ENCODE measurements at places on chromosomes 6 and 20.

GRCh38 chr6:96015518-96016333 is at the start of gene FUT9:
Gene FUT9 (plus strand): TSS chr6:96015974. CDS start chr6:96203156, 187,182 bp downstream.
- DNase-seq: no peak

- no peak for DNase-seq
Measured at GRCh38 chr20:36431604-36432003, 109.7 kb upstream of the MYL9 start.

DNA sequence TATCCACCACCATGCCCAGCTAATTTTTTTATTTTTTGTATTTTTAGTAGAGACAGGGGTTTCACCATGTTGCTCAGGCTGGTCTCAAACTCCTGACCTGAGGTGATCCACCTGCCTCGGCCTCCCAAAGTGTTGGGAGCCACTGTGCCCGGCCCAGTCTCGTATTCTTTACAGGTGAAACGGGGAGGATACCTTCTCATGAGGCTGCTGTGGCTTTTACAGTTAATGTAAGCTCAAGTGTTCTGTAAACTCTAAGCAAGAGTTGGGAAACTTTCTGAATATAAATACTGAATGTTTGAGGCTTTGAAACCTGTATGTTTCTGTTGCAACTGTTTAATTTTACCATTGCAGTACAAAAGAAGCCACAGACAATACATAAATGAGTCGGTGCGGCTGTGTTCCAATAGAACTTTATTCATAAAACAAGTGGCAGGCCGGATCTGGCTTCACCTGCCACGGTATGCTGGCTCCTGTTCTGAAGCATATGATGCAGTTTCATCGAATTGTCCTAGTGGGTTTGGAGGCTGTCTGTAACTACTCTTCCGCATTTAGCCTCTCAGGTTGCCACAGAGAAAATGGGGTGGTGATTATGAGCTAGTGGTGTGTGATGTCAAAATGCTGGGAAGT is 192.5 kb upstream of the ZFP64 start:
- DNase-seq: no peak

DNA sequence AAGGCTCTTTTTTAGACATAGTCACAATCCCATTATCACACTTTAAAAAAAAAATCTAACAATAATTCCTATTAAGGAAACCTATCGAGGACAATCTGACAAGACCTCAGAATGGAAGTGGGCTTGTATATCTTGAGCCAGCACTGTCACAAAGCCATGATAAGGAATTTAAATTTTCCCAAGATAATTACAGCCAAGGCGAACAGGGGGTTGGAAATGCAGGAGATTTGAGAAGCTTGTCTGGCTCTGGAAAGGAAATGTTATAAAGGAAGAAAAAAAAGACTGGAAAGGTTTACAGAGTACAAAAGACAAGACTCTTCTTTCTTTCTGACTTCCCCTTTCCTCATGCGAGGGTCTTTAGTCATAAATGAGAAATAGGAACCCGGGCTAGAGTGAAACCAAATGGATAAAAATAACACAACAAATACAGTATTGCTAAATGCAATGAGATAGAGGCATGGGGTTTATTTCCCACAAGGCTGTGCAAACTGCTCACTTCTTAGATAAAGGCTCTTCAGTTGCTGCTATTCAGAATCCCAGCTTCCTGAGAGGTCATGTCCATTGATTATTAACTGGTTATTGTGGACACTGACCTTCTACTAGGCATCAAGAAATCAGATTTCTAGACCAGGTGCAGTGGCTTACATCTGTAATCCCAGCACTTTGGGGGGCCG is 13.4 kb upstream of the GHRH start:
- DNase-seq: peak; percentile 94

DNA sequence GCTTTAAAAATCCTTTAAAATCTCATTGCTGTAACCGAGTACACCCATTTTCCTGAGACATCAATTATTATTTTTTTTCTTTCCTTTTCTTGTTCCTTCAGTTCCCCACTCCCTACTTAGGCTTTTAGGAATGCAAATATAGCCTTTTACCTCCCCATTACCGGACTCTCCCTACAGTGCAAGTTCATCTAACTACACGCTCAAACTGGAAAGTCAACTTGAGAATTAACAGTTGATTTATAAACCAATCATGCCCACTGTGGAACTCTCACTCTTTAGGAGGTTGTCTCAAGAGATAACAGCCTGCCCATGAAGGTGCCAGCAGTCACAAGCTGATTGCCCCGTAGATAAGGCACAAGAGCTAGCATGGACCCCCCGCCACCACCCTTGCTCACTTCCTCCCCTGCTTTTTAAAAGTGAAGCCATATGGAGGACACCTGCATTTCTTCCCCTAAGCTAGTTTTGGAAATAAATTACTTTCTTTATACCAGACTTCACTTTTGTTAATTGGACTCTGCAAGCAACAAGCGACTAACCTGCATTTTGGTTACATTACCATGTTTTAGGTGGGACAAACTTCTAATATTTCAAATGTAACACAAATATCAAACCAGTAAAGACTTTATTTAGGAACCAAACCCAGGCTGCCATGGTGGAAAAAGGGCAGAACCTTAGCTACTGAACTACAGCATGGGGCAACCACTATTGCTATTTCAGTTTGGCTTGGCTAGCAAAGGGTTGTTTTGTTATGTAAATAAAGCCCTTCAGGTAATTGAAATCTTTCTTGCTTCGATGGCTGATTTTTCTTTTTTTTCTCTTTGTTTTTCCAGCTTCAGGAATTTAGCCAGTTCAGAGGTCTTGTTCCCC is 34.9 kb downstream of the UBD start:
- DNase-seq: no peak

DNA sequence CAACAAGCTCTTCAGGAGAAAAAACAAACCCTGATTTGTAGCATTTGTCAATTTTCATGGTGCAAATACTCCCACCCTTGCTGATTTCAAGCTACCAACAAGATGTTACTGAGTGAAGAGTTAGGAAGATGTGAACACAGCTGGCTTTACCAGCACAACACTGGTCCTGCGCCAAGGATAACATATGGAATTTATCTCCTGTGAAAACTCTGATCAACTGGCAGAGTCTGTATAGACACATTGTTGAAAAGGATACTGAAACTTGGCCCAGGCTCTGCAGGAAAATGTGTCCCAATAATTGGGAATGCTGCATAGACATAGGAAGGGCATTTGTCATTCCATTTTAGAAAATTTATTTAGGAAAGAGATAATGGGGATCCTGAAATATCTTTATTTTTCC is 29.0 kb downstream of the OTOR start:
- DNase-seq: no peak

DNA sequence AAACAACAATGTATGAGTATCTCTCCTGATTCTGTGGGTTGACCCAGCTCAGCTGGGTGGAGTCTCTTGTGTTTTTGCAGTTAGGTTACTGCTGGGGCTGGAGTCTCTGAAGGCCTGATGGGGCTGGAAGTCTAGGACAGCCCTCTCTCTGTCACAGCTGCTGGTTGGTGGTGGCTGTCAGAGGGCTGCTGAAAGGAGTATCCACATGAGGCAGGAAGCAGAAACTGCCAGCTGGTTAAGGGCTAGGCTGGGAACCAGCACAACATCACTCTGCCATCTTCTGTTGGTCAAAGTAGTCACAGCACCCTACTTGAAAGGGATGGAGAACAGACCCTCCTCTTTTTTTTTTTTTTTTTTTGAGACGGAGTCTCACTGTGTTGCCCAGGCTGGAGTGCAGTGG is 10.0 kb upstream of the PACSIN1 start:
- DNase-seq: no peak

Data from inflammatory macrophage treated with lipopolysaccharide for 1 hour (primary cell).